Right renal pelvis (tissue), 4 donors: ENCODE measurements at places on chromosomes 13 and 19. TPM values are rescaled to one million over a fixed set of nuclear protein-coding genes. Genes with fewer than 3 reads are reported as not detected.

GRCh38 chr19:50710612-50711011 lies 9.0 kb downstream of the SHANK1 start:
- no peak for DNase-seq

- no peak for DNase-seq
Measured at GRCh38 chr19:33809960-33810359, 13.3 kb downstream of the KCTD15 start.

The ADAMTS10 gene
- 38.6 TPM for polyA plus RNA-seq

DNA sequence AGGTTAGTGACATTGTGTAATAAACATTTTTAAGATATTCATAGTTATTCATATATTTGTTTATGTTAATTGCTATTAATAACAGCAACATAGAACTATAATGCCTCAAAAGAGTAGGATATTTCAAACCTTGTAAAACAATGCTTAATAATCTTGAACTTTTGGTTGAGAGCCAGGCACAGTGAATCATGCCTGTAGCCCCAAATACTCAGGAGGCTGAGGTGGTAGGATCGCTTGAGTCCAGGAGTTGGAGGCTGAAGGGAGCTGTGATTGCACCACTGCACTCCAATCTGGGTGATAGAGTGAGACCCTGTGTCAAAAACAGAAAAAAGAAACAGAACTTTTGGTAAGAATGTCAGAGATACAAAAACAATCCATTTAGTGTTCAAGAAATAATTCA lies 213.9 kb upstream of the SLITRK1 start:
- no peak for DNase-seq

- no peak for DNase-seq
Measured at GRCh38 chr19:39167461-39168257, 29.1 kb upstream of the NCCRP1 start.

The ZNF283 gene
- polyA plus RNA-seq: 16.1 TPM

- no peak for DNase-seq
Measured at GRCh38 chr13:59111751-59112171, 1052.0 kb downstream of the DIAPH3 start.

DNA sequence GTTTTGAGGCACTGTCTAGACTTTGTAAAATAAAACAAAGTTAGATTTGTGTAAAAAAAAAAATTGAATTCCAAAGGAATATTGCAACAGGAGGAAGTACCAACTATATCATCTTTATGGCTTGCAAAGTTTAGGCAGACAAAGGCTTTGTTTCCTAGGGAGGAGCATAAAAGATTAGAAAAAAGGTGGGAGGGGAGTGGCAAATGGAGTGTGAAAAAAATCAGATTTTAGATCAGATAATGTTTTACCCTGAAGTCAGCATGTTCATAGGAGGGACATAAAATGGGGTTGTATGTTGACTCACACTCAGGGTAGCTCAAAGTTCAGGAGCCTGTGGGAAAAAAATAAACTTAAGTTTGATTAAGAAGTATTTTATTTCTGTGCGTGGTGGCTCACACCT lies 3.7 kb downstream of the ZNF85 start:
- no peak for DNase-seq

DNA sequence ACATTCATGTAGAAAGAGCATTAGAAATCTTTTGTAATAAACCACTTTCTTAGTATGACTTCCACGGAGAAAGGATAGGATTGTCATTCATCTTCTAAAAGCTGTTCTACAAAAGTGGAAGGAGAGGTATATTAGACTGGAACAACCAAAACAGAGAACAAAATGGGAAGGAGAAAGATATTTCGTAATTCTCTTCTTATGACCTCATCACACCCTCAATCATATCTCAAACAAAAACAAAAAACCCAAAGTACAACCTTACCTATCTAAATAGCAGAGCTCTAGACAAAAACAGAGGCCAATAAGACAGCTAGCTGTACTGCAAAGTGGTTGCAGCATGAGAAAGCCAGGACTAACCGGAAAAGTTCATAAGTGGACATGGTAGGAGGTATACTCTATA lies 46.3 kb downstream of the DACH1 start:
- no peak for DNase-seq

- DNase-seq: no peak
Measured at GRCh38 chr13:40558656-40559055, 107.8 kb downstream of the FOXO1 start.
